ENCODE measurements at places on chromosomes 4 and X.
A peak's percentile ranks its signal among the peaks of the same experiment; 100 is the strongest.

GRCh38 chr4:78513411-78513975 lies 38.1 kb upstream of the ANXA3 start:
- no peak for DNase-seq

DNA sequence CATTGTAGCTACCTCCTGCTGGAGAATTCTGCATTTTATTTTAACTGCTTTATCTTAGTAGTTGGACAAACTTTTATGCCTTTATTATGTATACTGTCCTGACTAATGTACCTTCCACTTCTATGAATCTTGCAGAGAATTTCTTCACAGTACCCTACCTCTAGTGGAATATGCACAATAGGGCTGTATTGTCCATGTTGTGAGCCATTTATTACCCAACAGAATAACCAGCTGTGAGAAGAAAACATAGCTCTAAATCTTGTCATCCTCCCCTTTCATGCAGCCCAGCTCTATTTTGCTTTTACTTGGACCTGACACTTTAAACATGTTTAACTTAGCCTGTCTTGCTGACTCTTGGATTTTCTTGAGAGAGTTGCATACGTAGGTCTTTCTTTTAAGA lies 56.2 kb downstream of the MCUB start:
- no peak for DNase-seq

- DNase-seq, result peak; percentile 18
Observed at GRCh38 chrX:22314692-22315091, 42.0 kb downstream of the CBLL2 start.

DNA sequence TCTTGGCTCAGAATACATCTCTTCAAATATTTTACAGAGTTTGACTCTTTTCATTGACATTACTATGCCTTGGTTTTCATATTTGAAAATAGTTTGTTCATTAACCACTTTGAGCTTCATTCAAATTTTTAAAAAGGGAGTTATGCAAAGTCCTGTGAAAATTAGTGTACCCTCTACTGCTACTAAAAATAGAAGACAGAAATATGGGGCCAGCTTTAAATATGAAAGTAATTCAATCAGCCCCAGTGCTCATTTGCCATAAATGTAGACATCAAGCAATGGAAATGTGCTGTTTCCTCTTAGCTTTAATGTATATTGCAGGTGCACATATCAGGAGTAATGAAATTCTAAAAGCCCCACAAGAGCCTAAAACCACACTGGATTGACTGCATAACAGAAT lies 218.7 kb downstream of the SPATA18 start:
- DNase-seq, result no peak

GRCh38 chrX:30935985-30936384 lies 46.9 kb upstream of the TAB3 start:
- DNase-seq, result peak; percentile 24

DNA sequence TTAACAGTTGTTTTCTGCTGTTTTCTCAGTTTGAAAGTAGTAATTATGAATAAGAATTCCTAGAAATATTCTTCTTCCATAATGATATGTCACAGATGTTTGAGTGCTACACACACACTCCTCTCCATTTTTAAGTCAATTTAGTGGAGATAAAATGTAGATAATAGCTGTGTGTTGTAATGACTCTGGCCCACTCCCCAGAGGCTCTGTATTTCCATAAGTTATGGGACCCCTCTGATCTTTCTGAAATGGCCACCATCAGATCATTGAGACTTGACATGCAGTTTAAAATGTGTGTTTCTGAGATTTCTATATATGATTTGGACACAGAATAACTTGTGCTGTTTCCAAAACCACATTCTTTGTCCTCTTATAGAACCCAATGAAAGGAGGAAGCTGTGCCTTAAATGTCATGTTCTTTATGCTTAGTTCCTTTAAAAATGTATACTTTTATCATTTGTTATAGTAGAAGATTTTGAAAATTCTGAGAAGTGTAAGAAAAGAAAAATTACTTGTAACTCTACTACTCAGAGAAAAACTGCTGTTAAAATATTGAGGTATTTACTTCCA lies 46.4 kb downstream of the GAB1 start:
- DNase-seq, result no peak

- DNase-seq, result no peak
Observed at GRCh38 chr4:13706120-13706519, 78.6 kb upstream of the BOD1L1 start.

GRCh38 chr4:98674404-98675173 lies 16.2 kb upstream of the TSPAN5 start:
- DNase-seq, result no peak

GRCh38 chrX:136754651-136755050 lies 26.1 kb downstream of the ARHGEF6 start:
- DNase-seq, result no peak

DNA sequence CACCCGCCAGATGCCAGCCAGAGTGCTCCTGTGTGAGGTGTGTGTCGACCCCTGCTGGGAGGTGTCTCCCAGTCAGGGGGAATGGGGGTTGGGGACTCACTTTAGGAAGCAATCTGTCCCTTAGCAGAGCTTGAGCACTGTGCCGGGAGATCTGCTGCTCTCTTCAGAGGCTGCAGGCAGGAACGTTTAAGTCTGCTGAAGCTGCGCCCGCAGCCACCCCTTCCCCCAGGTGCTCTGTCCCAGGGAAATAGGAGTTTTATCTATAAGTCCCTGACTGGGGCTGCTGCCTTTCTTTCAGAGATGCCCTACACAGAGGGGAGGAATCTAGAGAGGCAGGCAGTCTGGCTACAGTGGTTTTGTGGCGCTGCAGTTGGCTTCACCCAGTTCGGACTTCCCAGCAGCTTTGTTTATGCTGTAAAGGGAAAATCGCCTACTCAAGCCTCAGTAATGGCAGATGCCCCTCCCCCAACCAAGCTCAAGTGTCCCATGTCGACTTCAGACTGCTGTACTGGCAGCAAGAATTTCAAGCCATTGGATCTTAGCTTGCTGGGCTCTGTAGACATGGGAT lies 80.8 kb downstream of the CCSER1 start:
- no peak for DNase-seq

GRCh38 chr4:114012749-114013148 lies 33.3 kb upstream of the ARSJ start:
- DNase-seq, result no peak

- no peak for DNase-seq
Observed at GRCh38 chrX:150253959-150254620, 109.0 kb upstream of the MAMLD1 start.

DNA sequence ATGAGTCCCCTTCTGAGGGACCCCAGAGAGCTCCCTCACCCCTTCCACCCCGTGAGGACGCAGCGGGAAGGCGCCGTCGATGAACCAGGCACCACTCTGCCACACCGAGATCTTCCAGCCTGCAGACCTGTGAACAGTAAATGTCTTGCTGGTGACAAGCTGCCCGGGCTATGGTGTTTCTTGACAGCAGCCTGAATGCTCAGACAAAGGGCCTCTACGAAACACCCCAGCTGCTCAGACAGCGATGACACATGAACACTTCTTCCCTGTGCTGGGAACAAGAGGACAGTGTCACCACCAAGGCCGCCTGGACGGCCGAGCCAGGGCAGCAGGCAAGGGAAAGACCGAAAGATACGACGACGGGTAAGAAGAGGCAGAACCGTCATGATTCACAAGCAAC lies 30.6 kb upstream of the GTPBP6 start:
- DNase-seq, result peak; percentile 28

- DNase-seq, result no peak
Observed at GRCh38 chrX:114717921-114718320, 134.0 kb downstream of the HTR2C start.

DNA sequence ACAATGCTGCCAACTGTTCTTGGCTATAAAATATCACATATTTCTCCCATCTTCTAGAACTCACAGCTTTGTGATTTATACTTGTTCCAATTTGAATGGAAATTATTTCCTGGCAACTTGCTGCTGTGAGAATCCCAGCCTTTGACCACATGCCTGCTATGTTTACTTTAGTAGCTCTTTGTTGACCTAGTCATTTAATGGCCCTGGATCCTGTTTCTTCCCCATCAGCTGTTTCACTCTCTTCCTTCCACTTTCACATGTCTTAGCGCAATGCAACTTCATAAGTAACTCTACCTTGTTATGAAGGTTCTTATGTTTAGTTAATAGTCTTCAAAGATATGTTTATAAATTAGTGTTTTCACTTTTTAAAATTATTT lies 1973.6 kb upstream of the AGA start:
- no peak for DNase-seq

DNA sequence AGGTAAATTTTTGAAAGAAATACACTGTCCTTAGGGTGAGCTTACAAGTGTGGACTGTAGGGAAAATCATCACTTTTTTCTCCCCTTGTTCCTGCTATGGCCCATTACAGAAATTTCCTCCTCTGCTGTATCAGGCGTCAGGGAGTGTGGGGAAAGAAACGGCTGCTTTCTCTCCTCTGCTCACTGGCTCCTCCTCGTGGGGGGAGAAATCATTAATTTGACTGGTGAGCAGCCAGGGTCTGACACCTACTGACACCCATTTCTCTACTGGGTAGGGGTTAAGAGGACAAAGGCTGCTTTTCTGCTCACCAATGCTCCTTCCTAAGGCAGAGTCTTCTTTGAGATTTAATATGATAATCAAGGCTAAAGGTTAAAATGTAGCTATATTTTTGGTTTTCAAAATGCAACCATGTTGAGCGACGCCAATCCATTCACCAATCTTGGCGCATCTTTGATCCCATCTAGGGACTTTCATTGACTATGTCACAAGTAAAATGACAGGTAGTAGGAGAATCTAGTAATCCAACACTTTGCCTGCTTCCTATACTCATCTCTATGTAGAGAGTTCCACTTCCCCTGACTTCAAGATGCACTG lies 25.1 kb downstream of the SETD7 start:
- peak; percentile 54 for DNase-seq

DNA sequence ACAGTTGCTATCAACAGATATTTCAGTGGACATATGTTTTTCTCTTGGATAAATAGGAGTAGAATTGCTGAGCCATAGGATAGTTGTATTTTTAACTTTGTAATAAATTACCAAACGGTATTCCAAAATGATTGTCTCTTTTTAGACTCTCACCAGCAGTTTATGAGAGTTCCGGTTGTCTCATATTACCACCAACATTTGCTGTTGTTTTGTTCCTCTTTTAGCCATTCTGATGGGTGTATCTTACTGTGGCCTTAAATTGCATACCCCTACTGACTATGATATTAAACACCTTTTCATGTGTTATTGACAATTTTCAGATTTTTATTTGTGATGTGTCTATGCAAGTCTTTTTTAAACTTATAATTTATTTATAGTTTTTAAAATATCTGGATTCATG lies 39.7 kb downstream of the SNX25 start:
- no peak for DNase-seq

DNA sequence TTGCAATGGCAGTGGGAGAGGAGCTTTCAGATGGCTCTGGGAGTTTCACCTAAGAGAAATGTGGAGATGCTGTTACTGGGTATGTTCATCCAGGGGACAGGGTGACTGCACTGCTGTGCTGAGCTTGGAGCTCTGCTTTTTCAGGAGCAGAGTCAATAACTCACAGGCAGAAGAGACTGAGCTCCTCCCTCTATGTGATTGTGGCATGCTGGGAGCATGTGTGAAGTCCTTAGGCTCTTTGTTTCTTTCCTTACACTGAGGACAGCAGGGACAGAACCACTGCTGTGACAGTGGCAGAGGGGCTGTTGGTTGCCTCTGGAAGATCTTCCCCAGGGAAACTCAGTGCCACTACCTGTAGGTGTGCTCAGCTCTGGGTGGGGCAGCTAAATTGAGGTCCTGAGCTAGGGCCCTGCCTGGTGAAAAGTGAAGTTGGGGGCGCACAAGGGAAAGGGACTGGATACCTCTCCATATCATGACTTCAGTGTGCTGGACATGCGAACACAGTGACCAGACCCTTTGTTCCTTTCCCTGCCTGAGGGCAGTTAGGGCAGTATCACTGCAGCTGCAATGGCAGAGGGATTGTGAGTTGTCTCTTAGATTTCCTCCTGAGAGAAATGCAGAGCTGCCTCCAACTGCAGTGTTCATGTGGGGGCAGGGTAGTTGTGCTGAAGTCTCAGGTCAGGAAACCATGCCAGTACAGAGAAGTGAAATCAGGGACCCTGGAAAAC lies 156.7 kb downstream of the TENT5D start:
- no peak for DNase-seq

DNA sequence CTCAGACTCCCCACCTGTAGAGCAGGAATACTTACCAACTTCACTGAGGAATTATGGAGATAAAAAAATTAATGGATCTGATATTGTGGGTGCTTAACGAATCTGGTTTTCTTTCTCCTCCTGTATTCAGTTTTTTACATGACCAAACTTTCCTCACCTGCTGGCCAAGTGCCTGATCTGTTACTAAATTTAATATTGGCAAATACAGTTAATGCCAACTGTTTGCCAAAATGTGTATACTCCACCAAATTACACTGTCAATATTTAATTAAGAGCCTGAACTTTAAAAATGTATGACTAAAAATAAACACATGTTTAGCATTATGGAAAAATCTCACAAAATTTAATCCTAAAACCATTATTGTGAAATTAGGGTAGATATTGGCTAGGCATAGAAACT lies 3.3 kb downstream of the PGRMC2 start:
- no peak for DNase-seq

- DNase-seq, result no peak
Observed at GRCh38 chr4:140450352-140450751, 22.9 kb upstream of the CLGN start.

DNA sequence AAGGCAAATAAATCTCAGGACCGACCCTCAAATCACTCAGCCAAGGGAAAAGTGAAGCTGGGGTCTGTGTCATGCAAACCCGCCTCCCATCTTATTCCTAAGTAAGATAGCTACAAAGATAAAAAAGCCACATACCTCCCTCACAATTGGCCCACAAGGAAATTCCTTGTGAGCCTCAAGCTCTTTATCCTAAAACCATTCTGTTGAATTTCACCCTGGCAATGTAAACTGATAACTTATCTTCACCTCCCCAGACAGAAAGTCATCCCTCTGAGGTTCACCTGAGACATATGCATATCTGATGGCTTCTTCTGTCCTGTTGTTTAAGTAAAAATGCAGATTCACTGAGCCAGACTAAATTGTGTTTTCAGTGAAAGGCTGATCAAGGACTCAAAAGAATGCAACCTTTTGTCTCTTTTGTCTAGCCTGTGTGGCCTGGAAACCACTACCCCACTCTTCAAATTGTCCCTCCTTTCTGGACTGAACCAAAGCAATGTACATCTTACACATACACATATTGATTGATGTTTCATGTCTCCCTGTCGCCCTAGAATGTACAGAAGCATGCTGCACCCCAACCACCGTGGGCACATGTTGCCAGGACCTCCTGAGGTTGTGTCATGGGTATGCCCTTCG lies 91.3 kb downstream of the MFAP3L start:
- DNase-seq, result no peak

DNA sequence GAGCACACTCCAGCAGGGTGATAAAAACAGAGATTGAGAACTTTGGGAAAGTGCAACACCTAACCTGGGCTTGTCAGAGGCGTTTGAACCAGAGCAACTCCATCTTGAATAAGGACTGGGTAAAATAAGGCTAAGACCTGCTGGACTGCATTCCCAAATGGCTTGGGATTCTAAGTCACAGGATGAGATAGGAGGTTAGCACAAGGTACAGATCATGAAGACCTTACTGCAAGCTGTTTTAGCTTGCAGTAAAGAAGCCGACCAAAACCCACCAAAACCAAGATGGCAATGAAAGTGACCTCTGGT lies 43.9 kb downstream of the SCFD2 start:
- DNase-seq, result no peak

GRCh38 chrX:130631011-130631410 lies 229.2 kb downstream of the RBMX2 start:
- DNase-seq, result no peak

All from fibroblast of pulmonary artery (primary cell).